Activated T-cell treated with anti-CD3 and anti-CD28 coated beads for 24 hours (primary cell): ENCODE measurements at places on chromosomes 4 and X.

GRCh38 chrX:17323397-17323796 is 51.6 kb upstream of the NHS start:
- no peak for DNase-seq

GRCh38 chr4:145324161-145324560 is 143.8 kb upstream of the OTUD4 start:
- no peak for DNase-seq

DNA sequence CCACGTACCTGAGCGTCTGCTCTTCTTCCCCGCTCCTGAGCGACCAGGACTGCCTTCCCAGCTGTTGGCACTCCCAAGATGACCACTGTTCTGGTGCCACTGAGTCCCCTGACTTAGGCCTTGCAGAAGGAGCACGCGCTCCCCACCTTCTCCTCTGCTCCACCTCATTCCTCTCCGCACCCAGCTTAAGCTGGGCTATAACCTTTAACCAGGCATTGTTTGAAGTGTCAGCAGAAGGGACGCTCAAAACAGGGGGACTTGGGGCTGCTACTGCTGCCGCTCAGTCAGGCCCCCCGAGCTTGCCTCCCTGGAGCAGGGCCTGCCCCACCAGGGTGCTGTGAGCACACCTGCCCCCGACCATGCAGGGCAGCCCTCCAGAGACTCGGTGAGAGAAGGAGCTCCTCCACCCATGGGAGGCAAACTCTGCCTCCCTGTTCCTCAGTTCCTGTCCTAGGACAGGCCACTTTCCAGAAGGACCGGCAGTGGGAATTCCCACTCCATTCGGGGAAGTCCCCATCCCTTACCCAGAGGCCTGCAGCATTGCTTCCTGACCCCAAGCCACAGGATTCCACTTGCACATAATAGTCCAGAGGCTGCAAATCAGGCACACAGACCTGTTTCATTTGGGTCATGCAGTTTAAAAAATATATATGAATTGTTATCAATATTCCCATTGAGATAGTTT is 99.7 kb upstream of the ENPP6 start:
- no peak for DNase-seq

- DNase-seq: no peak
Observed at GRCh38 chr4:122797405-122798094, 29.1 kb upstream of the FGF2 start.

DNA sequence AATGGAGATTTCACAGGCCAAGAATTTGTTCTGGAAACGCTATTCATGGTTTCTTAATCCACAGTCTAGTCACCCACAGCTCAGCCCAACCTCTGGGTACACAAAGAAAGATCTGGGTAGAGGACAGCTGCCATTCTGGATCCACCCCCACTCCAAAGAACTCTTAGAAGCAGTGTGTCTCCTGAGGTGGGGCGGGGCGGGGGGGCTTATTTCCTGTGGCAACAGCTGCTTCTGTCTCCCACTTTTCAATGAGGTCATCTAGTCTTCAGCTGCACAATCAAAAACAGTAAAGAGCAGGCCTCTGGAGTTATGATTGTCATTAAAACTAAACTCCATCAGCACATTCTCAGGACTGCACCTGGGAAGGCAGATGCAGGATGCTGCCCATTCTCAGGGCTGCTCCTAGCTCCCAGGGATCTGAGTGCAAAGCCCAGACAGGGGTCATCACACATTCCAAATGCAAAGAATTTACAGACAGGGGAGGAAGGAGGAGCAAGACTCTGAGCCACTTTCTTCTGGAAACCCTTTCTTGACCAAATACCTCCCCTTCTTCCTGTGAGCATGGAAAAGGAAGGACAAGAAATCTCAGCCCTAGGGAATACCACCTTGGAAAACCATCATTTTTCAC is 207.3 kb downstream of the HS6ST2 start:
- no peak for DNase-seq

GRCh38 chr4:75514949-75515612 is 808 bp downstream of the THAP6 start:
- no peak for DNase-seq

DNA sequence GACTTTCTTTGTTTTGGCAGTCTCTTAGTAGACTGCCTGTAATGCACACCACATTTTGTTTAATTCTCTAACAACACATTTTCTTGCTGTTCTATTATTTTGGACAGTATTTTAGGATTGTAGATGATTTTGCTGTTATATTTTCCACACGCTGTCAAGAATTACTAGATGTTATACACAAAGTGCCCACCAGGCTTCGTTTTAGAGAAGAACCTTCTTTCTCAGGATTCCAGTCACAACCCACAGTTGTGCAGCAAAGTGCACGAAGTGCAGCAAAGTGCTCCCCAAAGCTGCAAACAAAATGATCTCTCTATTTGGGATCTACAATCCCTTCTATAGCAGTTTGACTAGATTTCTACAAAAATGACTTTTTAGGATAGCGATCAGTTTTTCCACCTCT is 2.4 kb downstream of the ZNF141 start:
- DNase-seq: no peak

- no peak for DNase-seq
Observed at GRCh38 chr4:83780053-83780733, 244.3 kb downstream of the GPAT3 start.

- no peak for DNase-seq
Observed at GRCh38 chr4:144174401-144175067, 34.0 kb upstream of the GYPA start.

GRCh38 chr4:118033148-118034052 is 886 bp upstream of the NDST3 start:
- DNase-seq: no peak

DNA sequence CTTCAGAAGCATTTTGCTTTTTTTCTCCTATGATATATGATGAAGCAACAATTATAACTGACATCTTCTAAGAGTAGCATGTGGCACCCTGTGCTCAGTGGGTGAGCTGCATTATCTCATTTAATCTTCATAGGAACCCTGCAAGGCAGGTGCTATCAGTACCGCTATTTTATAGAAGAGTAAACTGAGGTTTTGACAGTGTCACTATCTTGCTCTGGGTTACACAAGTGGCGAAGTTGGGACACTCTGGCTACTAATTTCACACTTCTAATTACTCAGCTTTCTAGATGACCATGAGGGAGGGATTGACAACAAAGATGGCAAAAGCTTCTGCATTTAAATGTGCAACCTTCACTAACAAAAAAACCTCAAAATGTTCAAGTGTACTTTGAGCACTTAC is 76.9 kb upstream of the CAMK2D start:
- no peak for DNase-seq

- DNase-seq: no peak
Observed at GRCh38 chrX:123138473-123138872, 45.6 kb upstream of the GRIA3 start.

DNA sequence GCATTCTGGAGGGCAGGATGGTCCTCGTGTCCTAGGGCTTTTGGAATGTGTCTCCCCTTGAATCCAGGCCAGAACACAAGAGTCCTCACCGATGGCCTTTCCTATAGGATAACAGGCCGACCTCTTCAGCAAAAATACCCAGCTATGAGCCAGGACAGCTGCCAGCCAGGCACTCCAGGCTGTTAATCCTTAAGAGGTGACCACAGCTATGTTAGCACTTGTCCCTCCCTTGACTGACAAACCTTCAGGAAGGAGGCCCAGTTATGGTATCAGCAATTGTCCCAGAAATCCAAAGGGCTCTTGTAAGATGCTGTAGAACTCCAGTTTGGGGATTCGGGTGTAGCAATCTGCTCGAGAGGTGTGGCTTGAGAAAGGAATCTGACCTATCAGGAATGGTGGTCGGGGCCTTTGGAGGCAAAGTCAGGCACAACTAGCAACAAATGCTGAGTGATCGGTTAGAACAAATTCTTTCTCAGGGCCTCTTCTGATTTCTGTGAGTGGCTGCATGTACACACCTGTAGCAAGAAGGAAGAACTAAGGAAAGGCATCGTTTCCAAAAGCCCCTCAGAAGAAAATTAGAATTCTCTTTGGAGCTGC is 54.6 kb downstream of the PTCHD1 start:
- DNase-seq: no peak

GRCh38 chrX:18871161-18871890 is 112.6 kb downstream of the PHKA2 start:
- DNase-seq: no peak

- DNase-seq: no peak
Observed at GRCh38 chr4:89837385-89837992, 528 bp upstream of the SNCA start.

DNA sequence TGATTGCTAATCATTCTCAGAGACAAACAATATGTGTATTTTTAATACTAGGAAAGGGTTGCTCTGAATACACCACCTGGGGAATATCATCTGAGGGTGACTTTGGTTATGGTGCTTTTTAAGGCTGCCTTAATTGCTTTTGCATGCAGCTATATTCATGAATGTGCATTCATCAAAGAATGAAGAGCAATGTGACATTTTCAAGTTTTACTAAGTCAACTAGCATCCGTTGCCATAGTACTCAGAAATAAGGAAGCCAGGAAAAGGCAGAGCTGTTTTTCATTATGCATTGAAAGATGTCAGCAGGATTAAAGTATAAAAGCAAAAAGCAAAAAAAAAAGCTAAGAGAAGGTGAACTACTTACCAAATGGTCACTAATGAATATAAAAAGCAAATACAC is 67.4 kb upstream of the PCDH18 start:
- no peak for DNase-seq

DNA sequence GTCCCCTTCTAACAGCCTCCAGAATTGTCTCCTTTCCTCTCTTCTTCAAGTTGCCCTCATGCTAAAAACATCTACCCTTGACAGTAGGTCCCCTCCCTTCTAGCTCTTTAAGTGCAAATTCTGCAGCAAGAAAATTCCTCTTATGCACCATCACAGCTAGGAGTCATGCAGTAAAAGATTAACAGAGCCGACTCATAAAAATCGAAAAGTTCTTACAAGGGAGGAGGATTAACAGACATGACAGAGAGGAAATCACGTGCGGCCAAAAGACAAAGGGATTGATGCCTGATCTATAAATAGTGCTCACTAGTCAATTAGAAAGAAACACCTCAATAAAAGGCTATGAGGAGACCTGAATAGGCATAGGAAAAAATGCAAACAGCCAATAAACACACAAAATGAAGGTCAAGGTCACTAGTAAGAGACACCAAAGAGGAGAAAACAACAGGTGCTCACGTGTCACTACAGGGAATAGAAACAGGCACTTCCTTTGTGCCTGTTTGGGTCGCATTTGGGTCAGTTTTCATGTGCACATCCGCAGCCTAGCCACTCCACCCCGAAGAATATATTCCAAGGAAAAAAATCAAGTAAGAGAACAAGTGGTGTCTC is 3.4 kb downstream of the RNF212 start:
- no peak for DNase-seq

GRCh38 chrX:44503560-44503959 is 39.1 kb downstream of the FUNDC1 start:
- no peak for DNase-seq
